Dermis blood vessel endothelial cell (primary cell): ENCODE measurements at places on chromosomes 2 and 18. TPM values are rescaled to one million over a fixed set of nuclear protein-coding genes. Genes with fewer than 3 reads are reported as not detected.

The CD8A gene
- 0.05 TPM in 1 of 2 replicates, not detected in the other for total RNA-seq

The GALNT5 gene
- under 0.01 and 0.09 TPM in 2 replicates for total RNA-seq

- peak; percentile 58 for DNase-seq
Measured at GRCh38 chr2:96866586-96866985, 3.3 kb downstream of the SEMA4C start.

The PDE11A gene
- 0.09 and 0.17 TPM in 2 replicates for total RNA-seq

The G6PC2 gene
- total RNA-seq: not detected in 2 replicates
